Esophagus muscularis mucosa (tissue), 4 donors: ENCODE measurements at places on chromosomes 5 and 9. TPM values are rescaled to one million over a fixed set of nuclear protein-coding genes. Genes with fewer than 3 reads are reported as not detected.

The SLC2A6 gene
- total RNA-seq, result 5.0 TPM

The FCN1 gene
- 1.3 TPM for total RNA-seq

The CARD6 gene
- total RNA-seq, result 10.1 TPM

The SAXO1 gene
- total RNA-seq, result 0.11 TPM

The PHAX gene
- total RNA-seq, result 37.8 TPM

The CDC20B gene
- not detected for total RNA-seq

The PCDHGA7 gene
- 4.3 TPM for total RNA-seq

- H3K27ac ChIP-seq, result no peak overlapping the region
- H3K4me1 ChIP-seq, result peaks cover 12% of the 10 kb centered on the region
- H3K36me3 ChIP-seq, result no peaks in the 10 kb centered on the region
- DNase-seq, result peak; percentile 91
- no peak overlapping the region for H3K4me3 ChIP-seq
Observed at GRCh38 chr9:93297659-93298497, 113.9 kb downstream of the WNK2 start.

GRCh38 chr5:120613729-120614128, 149.6 kb downstream of the PRR16 start:
- no peak overlapping the region for H3K27ac ChIP-seq
- no peak overlapping the region for H3K4me3 ChIP-seq
- peaks cover 7% of the 10 kb centered on the region for H3K4me1 ChIP-seq
- no peaks in the 10 kb centered on the region for H3K27me3 ChIP-seq
- no peak for DNase-seq

- no peak for DNase-seq
- H3K4me1 ChIP-seq, result no peaks in the 10 kb centered on the region
- no peaks in the 10 kb centered on the region for H3K27me3 ChIP-seq
Observed at GRCh38 chr9:5493679-5494511, 16.4 kb upstream of the PDCD1LG2 start.

DNA sequence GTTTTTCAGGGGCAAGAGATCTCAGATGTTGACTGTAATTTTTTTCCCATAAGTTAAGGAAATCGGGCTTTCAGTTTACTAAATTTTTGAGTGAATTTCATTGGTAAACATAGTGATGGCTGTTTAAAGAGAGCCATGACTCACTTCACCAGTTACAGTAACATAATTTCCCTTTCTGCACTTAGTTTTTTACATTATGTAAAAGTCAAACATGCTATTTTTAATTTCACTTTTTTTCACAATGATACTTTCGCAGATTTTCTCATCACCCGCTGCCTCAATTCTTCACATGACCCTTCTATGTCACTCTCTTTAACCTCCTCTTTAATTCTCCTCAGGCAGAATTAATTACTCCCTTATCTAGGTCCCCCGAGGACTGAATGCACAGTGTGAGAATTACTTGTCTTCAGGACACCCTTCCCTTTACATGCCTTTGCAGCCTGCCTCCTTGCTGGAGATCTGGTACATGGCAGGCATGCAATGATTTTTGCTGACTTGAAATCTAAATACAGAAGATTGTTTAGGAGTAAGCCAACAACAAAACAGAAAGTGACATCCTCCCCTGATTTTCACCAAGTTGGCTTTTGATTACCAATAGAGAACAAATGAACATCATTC, 217.5 kb upstream of the S1PR3 start:
- no peak for DNase-seq
- H3K27ac ChIP-seq, result no peak overlapping the region
- no peaks in the 10 kb centered on the region for H3K27me3 ChIP-seq
- no peaks in the 10 kb centered on the region for H3K36me3 ChIP-seq
- no peak overlapping the region for H3K4me3 ChIP-seq

DNA sequence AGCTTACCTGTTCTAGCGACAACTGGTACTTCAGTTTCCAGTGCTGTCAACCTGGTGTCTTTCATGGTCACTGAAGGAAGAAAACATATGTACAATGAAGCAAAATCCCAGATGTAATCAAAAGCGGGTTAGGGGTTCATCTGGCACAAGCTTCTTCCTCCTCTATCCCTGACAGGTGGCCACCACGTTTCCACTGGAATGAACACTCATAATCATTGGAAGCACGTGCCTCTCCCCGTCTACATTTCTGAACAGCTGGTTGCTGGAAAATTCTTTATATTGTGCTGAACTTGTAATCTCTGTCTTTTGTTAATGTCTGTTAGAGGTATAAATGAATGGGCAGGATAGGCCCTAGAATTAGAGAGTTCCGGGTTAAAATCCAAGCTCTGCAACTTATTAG, 9.4 kb downstream of the TSC1 start:
- no peak overlapping the region for H3K27ac ChIP-seq
- no peaks in the 10 kb centered on the region for H3K4me1 ChIP-seq
- H3K27me3 ChIP-seq, result no peaks in the 10 kb centered on the region
- no peak for DNase-seq

- no peaks in the 10 kb centered on the region for H3K27me3 ChIP-seq
- H3K4me3 ChIP-seq, result no peak overlapping the region
- H3K36me3 ChIP-seq, result no peaks in the 10 kb centered on the region
- H3K4me1 ChIP-seq, result peaks cover 30% of the 10 kb centered on the region
- peak overlapping the region; percentile 66 for H3K27ac ChIP-seq
Observed at GRCh38 chr5:55575815-55576583, 41.2 kb upstream of the PLPP1 start.

- H3K4me1 ChIP-seq, result peaks cover 8% of the 10 kb centered on the region
- peak; percentile 14 for DNase-seq
- H3K36me3 ChIP-seq, result no peaks in the 10 kb centered on the region
Observed at GRCh38 chr5:181063514-181063913, 23.4 kb downstream of the BTNL9 start.

DNA sequence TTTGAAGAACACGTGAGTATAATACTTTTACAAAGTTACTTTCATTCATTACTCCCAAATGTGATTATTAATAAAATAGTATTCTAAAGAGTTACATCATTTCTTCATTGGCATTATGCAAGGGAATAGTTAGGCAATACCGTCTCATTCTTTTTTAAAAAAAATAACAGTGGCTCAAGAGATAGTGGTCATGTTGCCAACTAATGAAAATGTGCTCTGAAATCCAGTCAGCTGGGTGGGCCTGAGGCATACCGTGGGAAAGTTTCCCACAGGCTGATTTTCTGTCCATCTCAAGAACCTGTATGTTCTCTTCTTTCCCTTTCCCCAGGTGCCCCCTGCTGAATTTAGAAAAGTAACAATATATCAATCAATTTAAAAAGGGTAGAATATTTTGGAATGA, 40.8 kb upstream of the ROPN1L start:
- H3K4me1 ChIP-seq, result peaks cover 19% of the 10 kb centered on the region
- H3K27ac ChIP-seq, result peak overlapping the region; percentile 30
- H3K4me3 ChIP-seq, result no peak overlapping the region
- no peak for DNase-seq
- H3K36me3 ChIP-seq, result peaks cover 68% of the 10 kb centered on the region

DNA sequence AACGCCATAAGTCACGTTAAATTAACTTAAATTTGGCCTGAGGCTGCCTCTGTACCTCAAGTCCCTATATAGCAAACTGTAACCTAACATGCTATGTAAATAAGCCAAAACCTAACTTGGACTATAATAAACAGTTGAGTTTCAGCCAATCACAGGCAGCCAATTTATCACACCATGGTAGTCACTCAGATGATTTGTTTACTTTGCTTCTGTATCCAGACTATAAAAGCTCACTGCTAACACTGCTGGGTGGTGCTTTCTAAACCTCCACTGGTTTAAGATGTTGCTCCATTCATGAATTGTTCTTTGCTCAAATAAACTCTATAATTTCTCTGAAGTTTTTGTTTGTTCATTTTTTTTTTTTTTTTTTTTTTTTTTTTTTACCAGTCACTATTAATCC, 62.8 kb downstream of the TRPM3 start:
- H3K27me3 ChIP-seq, result no peaks in the 10 kb centered on the region
- no peaks in the 10 kb centered on the region for H3K36me3 ChIP-seq
- H3K4me3 ChIP-seq, result no peak overlapping the region

GRCh38 chr5:44983006-44983405, 174.3 kb downstream of the MRPS30 start:
- no peaks in the 10 kb centered on the region for H3K27me3 ChIP-seq
- no peak overlapping the region for H3K4me3 ChIP-seq
- no peaks in the 10 kb centered on the region for H3K4me1 ChIP-seq
- DNase-seq, result no peak

GRCh38 chr5:173772384-173773059, 115.6 kb upstream of the CPEB4 start:
- no peak for DNase-seq
- H3K36me3 ChIP-seq, result no peaks in the 10 kb centered on the region
- H3K27me3 ChIP-seq, result peaks cover 9% of the 10 kb centered on the region
- peaks cover 3% of the 10 kb centered on the region for H3K4me1 ChIP-seq
- H3K27ac ChIP-seq, result no peak overlapping the region
- H3K4me3 ChIP-seq, result no peak overlapping the region

GRCh38 chr9:38423273-38423972, 831 bp downstream of the IGFBPL1 start:
- DNase-seq, result no peak
- no peaks in the 10 kb centered on the region for H3K27me3 ChIP-seq
- H3K36me3 ChIP-seq, result no peaks in the 10 kb centered on the region
- no peak overlapping the region for H3K27ac ChIP-seq
- peaks cover 12% of the 10 kb centered on the region for H3K4me1 ChIP-seq
- peak overlapping the region; percentile 53 for H3K4me3 ChIP-seq

GRCh38 chr5:144133050-144133633, 37.3 kb downstream of the YIPF5 start:
- no peak overlapping the region for H3K27ac ChIP-seq
- no peak for DNase-seq
- H3K27me3 ChIP-seq, result no peaks in the 10 kb centered on the region
- H3K36me3 ChIP-seq, result no peaks in the 10 kb centered on the region
- H3K4me1 ChIP-seq, result no peaks in the 10 kb centered on the region
- H3K4me3 ChIP-seq, result no peak overlapping the region

DNA sequence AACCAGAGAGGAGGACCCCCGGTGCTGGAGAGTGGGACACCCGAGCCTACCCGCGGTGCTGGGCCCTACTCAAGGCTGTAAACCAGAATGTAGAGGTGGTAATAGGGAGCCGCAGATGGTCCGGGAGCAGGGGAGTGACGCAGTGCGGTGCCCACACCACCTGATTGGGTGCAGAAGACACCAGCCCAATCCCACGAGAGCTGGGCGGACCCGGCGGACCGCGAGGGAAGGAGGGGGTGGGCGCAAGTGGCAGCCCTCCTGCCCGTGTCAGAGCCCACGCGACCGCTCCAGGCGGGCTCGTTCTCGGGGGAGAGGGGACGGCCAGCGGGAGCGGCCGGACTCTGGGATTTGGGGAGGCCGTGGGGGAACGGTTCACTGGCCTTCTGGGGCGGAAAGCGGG, 71.2 kb downstream of the C9orf50 start:
- H3K36me3 ChIP-seq, result no peaks in the 10 kb centered on the region
- H3K27me3 ChIP-seq, result no peaks in the 10 kb centered on the region
- H3K27ac ChIP-seq, result peak overlapping the region; percentile 84
- H3K4me1 ChIP-seq, result peaks cover 24% of the 10 kb centered on the region
- no peak for DNase-seq

DNA sequence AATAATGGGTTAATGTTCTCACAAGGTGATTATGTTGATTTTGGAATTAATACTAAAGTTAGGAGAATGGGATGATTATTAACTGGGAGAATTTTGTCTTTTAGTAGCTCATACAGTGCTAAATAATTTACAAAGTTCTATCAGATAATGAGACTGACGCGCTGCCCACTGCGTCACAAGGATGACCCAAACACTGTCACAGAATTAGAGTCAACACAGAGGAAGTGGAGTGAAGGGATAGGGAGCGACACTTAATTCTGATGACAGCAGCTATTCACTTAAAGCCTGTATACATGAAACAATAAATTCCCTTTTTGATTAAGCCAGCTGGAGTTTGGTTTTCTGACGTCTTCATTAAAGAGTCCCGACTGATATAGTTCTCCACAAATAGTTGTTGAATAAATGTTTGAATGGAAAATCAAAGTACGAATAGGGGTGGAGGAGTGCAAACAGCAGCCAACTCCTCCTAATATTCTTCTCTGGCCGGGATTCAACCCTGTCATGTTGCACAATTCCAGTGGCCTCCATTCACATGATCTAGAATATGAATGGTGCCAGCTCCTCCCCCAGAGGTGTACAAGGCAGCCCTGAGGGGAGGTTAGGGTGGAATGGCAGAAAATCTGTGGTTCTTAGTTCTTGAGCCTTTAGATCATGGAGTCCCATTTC, 140.3 kb downstream of the PCSK1 start:
- H3K27me3 ChIP-seq, result no peaks in the 10 kb centered on the region
- H3K36me3 ChIP-seq, result no peaks in the 10 kb centered on the region
- DNase-seq, result no peak
- H3K27ac ChIP-seq, result no peak overlapping the region
- peaks cover 41% of the 10 kb centered on the region for H3K4me1 ChIP-seq

DNA sequence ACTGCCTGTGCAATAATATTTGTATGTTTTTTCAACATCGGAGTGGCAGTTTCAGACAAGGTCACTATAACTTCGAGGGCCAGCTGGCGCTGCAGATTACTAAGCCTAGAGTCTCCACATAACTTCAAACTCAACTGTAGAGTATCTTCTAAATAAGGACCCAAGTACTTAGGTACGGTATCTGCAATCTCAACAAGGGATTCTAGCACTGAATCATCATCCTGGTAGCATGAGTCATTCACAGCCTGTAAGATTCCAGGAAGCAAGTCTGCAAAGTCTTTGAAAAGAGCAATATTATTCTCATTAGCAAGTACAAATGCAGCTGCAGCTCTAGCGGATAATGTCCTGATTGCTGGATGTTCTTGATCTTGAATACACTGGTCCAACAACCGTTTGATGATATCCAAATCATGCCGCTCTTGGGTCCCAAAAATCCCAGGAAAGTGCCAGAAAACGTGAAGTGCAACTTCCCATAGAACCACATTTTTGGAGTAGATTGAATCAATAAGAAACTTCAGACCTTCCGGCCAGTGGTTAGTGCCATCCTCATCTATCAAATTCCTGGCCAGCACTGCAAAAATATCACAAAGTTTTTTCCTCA, 654 bp downstream of the RANBP6 start:
- no peaks in the 10 kb centered on the region for H3K27me3 ChIP-seq
- peak overlapping the region; percentile 84 for H3K27ac ChIP-seq
- H3K4me3 ChIP-seq, result peak overlapping the region; percentile 77
- peaks cover 45% of the 10 kb centered on the region for H3K4me1 ChIP-seq

GRCh38 chr5:124203303-124203702, 543.1 kb downstream of the ZNF608 start:
- no peaks in the 10 kb centered on the region for H3K36me3 ChIP-seq
- DNase-seq, result no peak
- no peak overlapping the region for H3K27ac ChIP-seq
- no peak overlapping the region for H3K4me3 ChIP-seq
- peaks cover 10% of the 10 kb centered on the region for H3K4me1 ChIP-seq

DNA sequence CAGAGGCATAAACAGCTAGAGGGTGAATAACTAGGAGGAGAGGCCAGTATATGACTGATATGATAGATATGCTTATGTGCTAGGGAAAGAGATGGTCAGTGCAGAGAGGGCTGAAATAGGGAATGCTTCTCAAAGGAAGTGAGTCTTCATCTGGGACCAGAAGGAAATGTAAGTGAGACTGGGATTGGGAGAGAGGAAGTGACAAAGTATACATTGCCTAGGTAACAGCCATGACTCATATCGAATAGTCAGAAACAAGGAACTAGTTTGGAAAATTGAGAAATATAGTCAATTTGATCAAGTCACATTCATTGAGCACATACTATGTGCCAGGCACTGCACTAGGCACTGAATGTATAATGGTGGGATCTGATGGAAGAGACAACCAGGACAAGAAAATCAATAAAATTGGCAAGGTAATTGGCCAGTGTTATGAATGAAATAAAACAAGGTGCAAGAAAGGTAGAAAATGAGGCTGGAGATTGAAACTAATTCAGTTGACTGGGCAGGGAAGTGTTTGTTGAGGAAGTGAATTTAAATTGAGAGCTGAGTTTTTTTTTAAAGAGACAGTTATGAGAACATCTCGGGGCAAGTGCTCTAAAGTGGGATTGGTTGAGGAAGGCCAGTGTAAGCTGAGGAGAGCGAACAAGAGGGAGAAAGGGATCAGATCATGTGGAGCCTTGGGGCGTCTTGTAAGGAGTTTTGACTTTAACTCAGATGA, 4.3 kb downstream of the ERAP2 start:
- no peak for DNase-seq
- no peaks in the 10 kb centered on the region for H3K27me3 ChIP-seq
- no peak overlapping the region for H3K4me3 ChIP-seq
- peaks cover 7% of the 10 kb centered on the region for H3K4me1 ChIP-seq
